ENCODE measurements at places on chromosomes 2 and 18.

GRCh38 chr18:32091325-32091723, 350 bp upstream of the RNF138 start:
- no peak for DNase-seq

- no peak for DNase-seq
These were observed 318.9 kb upstream of the TRIB2 start for GRCh38 chr2:12397854-12398253.

- DNase-seq, result no peak
These were observed 1.6 kb upstream of the ARHGEF4 start for GRCh38 chr2:130834931-130835765.

DNA sequence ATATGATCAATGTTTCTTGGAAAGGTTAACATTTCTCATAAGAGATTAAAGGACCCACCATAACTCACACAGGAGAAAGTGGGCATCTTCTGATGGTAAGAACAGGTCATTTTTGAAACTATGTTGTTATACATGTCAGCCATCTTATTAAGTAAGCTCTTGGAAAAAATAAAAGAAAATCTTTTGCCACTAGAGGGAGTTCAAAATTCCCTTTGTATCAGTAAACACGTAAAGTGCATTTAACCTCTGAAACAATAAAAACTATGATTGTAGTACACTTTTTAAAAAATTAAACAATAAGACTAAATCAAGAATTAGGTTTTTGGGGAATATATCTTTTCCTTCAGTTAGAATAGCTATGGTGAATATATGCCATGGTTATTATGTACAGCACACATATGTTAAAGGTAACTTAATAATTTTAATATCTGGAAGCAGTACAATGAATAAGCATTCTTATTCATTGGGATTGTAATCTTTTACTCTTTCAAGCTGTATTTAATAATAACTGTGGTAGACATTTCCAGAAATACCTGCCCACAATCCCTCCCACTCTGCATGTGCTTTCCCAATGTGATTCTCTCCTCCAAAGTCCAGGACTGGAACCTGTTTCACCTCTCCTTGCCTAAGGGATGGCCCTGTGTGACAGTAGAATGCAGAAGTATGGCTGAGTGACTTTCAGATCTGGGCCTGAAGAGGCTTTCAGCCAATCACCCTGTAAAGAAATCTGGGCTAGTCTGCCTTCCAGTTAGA, 64.2 kb downstream of the RBMS1 start:
- peak; percentile 84 for DNase-seq

GRCh38 chr2:106061611-106062349, 132.3 kb downstream of the UXS1 start:
- no peak for DNase-seq

GRCh38 chr2:230942920-230943896, 18.2 kb upstream of the GPR55 start:
- no peak for DNase-seq

- peak; percentile 96 for DNase-seq
These were observed 263.9 kb downstream of the LTBP1 start for GRCh38 chr2:33210626-33211025.

GRCh38 chr2:25586726-25587144, 86.6 kb downstream of the DTNB start:
- DNase-seq, result no peak

DNA sequence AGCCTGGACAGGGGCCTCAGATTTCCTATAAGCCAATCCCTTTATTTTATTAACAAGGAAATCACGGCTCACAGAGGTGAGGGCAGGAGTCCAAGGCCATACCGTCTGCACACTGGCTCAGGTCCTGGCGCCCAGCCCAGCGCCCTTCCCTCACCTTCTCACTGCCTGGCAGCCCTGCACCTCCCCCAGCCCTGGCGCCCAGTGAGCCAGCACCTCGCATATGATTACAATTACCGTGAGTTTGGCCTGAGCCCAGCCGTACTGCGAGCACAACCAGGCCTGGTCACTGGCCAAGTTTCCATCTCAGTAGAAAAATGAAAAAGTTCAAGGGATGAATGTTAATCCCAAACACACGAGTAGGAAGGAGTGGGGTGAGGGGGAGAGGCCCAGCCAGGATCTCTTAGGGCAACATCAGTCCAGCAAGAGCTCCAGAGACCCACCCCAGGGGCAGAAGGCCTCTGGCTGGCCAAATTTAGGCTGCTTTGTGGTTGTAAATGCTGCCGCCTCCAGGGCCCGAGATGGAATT, 68.4 kb downstream of the MCFD2 start:
- DNase-seq, result peak; percentile 74

DNA sequence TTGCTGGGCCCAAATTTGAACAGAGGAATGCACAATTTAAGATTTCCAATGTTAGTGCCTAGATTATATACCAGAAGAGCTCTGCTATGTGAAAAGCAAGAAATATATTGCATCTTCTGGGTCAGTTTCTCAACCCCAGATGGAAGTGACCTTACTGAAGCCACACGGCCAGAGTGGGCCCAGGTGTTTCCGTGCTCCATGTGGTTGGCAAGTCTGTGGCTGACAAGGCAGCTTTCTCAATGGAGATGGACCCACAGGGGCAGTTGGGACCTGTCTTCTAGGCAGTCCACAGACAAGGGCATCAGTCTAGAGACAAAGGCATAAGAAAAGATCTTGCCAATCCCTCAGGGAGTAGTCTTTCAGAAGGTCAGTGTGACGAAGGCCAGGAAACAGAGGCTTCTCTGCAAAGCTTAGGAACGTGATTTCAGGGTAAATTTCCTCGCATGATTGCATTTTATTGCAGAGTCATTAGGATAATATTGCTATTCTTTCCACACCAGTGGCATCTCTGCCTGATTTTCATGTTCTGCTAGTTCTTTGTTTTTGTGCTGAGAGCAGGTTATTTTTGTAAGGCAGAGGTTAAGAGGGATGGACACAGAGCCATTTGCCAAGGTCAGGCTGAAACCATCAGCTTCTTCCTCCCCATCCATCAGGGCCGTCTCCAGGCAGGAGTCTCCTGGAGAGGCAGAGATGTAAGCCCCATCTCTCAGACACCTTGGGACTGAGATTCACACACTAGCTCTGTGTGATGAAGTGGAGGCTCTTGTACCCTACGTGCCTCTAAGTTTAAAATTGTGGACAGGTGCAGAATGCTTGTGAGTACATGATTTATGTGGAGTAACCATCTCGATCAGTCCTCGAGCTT, 202.1 kb downstream of the ANKRD30B start:
- DNase-seq, result no peak

DNA sequence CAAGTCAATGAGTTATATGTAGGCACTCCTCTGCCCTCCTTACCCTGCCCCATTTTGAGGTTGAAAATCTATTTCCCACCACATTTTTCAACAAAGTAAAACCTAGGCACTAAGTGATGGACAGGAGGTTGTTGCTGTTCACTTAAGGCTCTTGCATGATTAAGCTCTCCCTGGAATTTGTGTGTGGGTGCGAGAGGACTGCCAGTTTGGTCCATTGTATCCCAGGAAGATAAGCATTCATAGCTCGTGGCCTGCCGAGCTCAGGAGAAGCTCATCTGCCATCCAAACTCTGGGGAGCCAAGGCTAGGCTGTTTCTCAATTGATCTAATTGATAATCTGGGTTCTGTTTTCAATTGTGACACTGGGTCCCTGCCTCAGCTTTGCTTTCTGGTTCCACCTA, 4.7 kb upstream of the MAP4K4 start:
- no peak for DNase-seq

DNA sequence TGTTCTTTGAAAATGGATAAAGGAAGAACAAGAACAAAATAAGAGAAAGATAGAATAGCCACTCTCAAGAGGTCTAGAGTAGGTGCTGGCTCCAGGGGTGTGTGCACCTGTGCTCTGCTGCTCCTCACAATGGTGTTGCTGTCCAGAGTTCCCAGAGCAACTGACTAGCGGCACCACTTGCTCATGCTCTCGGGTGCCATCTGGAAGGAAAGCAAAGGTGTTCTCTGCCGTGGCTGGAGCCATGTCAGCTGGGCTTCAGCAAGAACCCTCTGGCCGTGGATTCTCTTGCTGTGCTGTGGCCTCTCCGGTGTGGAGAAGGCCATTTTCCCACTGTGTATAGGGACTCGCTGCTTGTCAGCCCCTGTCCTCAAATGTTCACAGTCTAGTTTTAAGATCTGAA, 114.6 kb upstream of the TEX51 start:
- no peak for DNase-seq
